ENCODE measurements at places on chromosomes 11 and 22.

- DNase-seq = no peak
Measured at GRCh38 chr11:31690516-31690915, 120.6 kb downstream of the PAX6 start.

- DNase-seq = no peak
Measured at GRCh38 chr22:38652859-38653258, 3.3 kb downstream of the FAM227A start.

GRCh38 chr11:35304900-35305460 lies 114.4 kb downstream of the SLC1A2 start:
- DNase-seq = no peak

GRCh38 chr22:30186041-30186440 lies 60.5 kb downstream of the LIF start:
- no peak for DNase-seq

GRCh38 chr22:32082331-32082730 lies 39.3 kb downstream of the SLC5A1 start:
- DNase-seq = no peak

GRCh38 chr11:28808771-28809170 lies 700.6 kb downstream of the METTL15 start:
- DNase-seq = no peak

GRCh38 chr22:45491841-45492240 lies 10.8 kb upstream of the FBLN1 start:
- DNase-seq = no peak

DNA sequence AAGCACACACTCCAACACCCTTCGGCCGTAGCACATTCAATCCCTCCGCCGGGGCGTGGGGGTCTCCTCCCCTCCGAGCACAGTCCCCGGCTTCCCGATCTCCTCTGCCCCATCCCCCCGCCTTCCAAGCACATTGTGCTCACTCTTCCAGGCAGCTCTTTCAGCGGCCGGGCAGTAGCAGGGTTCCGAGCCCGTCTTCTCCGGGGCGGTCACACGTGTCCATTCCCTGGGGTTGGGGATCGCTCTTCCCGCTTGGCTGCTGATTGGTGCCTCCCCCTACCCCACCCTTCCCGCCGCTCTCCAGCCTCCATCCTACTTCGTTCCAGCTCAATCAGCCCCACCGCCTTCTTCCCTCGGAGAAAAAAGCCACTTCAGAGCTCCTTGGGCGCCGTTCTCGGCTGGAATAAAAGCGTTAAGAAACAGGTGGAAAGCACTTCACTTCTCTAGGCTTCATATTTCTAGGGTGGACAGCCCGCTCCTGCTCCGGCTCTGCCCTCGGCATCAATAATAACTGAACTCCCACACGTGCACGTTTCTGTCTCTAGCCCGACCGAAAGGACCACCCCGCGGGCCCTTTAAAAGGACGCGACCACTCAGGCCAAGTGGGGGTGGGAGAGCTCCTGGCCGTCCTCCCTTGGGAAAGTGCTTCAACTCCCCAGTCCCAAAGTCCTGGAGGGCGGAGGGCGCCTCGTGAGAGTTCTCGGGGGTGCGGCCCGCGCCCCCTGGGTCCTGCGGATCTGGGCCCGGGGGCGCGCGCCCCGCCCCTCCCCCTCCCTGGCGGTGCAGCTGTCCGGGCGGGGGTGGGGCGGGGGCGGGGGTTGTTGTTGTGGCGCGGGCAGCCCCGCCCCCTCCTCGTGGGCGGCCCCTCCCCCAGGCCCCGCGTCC lies 464 bp upstream of the CECR2 start:
- no peak for DNase-seq

DNA sequence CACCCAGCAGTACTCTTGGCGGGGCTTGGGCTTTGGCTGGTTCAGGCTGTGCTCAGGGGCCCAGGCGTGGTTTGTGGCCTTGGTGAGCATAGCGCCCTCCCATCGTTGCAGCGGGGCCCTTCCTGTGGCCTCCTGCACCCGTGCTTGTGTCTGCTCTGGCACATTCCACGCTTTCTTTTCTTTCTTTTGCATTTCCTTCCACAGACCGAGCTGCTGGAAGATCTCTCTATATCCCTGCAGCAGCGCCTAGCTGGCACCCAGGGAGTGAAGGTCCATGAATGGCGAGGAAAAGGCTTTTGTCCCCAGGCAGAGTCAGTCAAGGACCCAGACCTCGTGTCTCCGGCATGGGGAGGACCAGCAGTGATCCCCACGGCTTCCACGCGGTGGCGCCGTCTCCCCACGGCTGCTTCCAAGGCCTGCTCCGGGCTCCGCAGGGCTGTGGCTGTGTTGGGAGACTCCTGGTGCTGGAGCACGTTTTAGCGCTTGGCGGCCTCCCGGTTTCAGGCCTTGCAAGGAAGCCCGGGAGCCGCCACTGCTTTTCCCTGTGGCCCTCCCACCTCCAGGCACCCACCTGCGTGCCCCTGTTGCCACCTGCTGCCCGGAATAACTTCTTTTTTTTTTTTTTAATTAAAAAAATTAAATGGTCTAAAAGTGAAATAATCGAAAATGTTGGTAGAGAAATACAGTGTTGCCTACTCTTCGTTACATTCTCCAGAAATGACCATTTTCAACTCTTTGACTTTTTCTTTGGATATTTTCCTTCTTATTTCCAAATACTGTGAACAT lies 28.5 kb downstream of the GLB1L2 start:
- peak; percentile 51 for DNase-seq

DNA sequence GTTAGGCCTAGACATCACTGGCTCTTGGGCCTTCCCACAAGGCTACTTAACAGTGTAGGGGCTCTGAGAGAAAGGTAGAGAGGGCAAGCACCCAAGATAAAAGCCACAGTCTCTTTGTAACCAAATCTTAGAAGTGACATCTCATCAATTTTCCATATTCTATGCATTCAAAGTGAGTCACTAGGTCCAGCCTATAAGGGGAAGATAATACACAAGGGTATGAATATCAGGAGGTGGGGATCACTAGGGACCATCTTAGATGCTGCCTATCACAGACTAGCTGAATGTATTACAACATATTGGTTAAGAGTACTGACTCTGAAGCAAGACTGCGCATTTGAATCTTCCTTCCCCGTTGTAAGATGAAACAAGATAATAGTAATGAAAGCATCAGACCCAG lies 144.1 kb downstream of the RBFOX2 start:
- DNase-seq = no peak

GRCh38 chr11:32562839-32563599 lies 20.6 kb upstream of the EIF3M start:
- DNase-seq = no peak

DNA sequence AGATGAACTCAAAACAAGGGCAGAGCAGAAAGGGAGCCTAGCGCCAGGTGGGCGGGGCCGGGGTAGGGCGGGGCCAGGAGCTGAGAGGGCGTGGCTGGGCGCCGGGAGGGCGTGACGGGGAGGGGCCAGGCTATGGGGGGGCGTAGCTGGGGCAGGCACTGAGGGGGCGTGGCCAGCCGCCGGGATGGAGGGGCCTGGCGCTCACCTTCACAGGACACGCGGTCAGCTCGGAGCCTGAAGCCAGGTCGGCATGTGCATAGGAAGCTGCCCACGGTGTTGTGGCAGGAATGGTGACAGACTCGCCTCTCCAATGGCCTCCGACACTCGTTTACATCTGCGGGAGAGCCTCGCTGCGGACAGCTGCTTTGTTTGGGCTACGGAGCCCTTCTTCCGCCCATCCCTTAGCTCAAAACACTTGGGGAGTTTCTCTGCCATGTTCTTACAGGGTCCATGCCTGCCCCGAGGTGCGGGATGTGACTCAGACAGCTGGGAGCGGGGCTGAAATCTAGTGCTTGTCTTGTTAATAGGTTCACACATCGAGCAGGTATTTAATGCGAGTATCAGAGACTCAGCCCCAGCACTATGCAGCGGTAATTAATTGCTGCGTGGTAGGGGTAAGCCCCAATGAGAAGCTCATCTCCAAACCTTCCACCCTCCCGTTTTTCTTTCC lies 13.4 kb downstream of the VWCE start:
- no peak for DNase-seq

GRCh38 chr22:29006346-29006745 lies 55.3 kb downstream of the C22orf31 start:
- no peak for DNase-seq

GRCh38 chr11:100855466-100856067 lies 168.5 kb downstream of the ARHGAP42 start:
- no peak for DNase-seq

- no peak for DNase-seq
Measured at GRCh38 chr11:119729581-119729927, 554 bp upstream of the NECTIN1 start.

GRCh38 chr11:20013346-20014066 lies 146.8 kb downstream of the DBX1 start:
- DNase-seq = no peak

GRCh38 chr11:79152511-79152910 lies 288.3 kb downstream of the TENM4 start:
- no peak for DNase-seq

DNA sequence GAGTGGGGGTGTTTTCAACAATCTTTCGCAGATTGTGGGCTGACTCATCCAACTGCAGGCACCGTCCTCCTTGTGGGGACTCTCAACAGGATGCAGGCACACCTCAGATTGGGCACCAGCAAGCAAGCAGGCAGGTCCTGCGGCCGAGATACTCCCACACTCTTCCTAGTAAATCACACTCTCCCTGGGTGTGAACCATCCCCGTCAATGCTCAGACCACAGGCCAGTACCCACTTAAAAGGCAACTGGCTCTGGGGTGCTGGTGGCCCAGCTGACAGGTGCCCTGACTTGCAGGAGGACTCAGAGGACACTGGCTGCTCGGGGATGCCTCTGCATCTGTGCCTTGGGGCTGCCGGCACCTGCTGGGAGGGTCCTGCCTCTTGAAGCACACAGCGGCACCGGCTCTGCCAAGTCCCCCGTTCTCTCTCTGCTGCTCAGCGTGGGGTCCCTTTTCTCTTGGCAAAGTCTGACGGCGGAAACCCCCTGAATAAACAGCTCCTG lies 282.5 kb downstream of the CTTN start:
- no peak for DNase-seq

GRCh38 chr22:36334821-36335603 lies 52.8 kb downstream of the MYH9 start:
- no peak for DNase-seq
